ENCODE measurements at places on chromosomes 13 and 19.

GRCh38 chr19:42295831-42296525 lies 6.0 kb upstream of the PRR19 start:
- no peak for DNase-seq

- DNase-seq: no peak
Observed at GRCh38 chr13:87889254-87889653, 218.1 kb downstream of the SLITRK5 start.

DNA sequence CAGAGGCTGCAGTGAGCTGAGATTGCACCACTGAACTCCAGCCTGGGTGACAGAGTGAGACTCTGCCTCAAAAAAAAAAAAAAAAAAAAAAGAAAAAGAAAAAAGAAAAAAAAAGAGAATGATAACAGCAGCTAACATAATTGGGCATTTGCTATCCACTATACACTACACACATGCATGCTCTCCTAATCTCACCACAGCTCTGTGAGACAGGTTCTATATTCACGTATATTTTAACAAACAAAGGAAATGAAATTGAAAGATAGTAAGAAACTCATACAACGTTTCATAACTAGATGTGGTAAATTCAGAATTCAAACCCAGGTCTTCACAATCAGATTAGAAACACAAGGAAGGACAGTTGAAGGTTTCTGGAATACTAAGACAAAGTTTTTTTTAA lies 265.7 kb downstream of the DIAPH3 start:
- DNase-seq: no peak

GRCh38 chr19:13782537-13782936 lies 8.3 kb downstream of the C19orf53 start:
- no peak for DNase-seq

DNA sequence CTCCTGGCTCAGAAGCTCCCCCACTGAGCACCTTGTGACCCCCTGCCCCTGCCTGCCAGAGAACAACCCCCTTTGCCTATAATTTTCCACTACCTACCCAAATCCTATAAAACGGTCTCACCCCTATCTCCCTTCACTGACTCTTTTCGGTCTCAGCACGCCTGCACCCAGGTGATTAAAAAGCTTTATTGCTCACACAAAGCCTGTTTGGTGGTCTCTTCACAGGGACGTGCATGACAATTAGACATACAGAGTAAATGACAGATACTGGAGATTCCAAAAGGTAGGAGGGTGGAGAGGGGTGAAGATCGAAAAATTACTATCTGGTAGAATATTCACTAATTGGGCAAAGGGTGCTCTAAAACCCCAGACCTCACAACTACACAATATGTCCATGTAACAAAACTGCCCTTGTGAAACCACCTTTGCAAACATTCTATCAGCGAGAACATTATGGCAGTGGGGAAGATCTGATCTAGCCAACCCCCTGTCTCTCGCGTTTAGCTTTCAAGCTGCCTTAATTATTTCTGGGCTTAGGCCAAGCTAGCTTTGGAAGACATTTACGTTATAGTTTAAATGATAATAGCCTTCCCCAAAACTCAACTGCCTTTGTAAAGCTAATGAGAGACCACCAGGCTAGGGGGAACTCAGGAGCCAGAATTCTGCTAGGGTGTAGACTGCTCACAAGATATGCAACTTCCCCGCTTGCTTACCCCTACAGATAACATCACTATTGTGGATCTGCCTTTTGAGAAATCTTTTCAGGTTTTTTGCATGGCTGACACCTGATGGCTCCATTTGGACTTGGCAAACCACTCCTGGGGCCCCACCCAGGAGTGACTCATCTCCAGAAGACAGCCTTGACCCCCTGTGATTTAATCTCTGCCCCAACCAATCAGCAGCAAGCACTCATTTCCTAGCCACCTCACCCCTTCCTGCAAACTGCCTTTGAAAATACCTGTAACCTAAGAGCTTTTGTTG lies 1534.0 kb upstream of the SPRY2 start:
- no peak for DNase-seq

DNA sequence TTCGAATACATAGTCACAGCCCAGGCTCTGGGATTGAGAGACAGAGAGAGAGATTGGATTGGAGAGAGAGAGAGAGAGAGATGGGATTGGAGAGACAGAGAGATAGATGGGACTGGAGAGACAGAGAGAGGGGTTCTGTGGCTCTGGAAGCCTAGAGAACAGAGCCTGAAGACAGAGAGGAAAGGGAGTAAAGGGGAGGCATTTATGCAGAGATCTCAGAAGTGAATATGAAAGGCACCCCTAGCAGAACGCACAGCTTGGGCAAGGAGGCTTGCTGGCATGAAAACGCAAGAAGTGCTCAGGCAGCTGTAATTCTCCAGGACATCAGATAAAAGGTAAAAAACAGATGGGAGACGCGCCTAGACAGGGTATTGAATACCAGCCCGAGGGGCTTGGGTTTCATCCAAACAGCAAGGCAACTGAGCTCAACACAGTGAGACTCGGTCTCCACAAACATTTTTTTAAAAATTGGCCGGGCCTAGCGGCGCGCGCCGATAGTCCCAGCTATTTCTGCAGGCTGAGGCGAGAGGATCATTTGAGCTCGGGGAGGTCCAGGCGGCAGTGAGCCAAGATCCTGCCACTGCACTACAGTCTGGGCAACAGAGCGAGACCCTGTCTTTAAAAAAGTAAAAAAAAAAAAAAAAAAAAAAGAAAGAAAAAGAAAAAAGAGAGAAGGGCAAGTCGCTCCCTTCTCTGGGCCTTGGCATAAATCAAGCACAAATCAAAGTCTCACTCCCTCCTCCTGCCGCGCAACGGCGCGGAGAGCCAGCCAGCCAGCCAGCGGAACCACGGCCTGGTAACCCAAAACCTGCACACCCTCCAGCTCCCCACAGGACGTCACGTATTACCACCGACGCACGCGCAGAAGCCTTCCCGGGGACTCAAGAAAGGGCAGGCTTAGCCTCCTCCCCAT lies 774 bp upstream of the PPP2R1A start:
- DNase-seq: peak; percentile 99

DNA sequence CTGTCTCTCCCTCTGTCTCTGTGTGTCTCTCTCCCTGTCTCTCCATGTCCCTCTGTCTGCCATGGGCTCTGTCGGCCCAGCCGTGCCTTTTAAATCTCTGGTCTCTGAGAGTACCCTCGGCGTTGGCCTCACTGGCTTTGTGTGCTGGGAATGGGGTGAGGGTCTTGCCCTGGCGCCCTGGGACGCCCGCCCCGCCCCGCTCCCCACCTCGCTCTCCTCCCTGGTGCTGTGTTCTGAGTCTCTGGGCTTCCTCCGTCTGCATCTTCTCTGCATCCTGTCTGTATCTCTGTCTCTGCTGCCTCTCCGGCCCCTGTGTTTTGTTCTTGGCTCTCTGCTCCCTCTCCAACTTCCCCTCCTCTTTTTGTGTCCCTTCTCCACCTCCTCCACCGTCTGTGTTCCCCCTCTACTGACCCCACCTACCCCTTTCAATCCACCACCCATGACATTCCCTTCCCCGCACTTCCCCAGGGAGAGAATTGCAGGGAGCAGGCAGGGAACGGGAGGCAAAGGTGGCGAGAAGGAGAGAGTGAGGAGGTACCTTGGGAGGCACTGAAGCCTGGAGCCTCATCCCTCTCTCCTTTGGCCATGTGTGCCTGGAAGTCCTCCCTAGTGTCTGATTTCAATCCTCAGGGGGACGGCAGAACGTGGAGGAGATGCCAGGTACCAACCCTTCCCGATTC lies 4.0 kb upstream of the MEIS3 start:
- DNase-seq: no peak

DNA sequence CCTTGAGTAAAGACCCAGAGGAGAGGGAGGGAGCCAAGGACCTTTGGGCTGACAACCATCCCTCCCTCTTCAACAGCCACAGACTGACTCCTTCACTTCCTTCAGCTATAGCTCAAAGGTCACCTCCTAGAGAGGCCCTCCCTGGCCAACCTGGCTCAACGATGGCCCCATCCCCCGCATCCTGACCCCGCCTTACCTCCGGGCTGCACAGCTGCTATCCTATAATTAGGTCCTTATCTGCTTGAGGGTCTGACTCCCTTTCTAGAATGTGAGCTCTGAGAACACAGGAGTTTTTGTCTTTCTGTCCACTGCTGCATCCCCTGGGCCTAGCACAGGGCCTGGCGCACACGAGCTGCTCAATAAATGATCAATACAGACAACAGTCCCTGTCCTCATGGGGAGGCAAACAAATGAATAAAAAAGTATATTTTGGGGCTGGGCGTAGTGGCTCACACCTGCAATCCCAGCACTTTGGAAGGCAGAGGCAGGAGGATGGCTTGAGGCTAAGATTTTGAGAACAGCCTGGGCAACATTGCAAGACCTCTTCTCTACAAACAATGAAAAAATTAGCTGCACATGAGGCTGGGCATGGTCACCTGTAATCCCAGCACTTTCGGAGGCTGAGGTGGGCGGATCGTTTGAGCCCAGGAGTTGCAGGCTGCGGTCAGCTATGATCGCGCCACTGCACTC lies 6.6 kb upstream of the LGALS4 start:
- DNase-seq: peak; percentile 24

GRCh38 chr13:102234618-102235017 lies 167.2 kb downstream of the FGF14 start:
- no peak for DNase-seq

DNA sequence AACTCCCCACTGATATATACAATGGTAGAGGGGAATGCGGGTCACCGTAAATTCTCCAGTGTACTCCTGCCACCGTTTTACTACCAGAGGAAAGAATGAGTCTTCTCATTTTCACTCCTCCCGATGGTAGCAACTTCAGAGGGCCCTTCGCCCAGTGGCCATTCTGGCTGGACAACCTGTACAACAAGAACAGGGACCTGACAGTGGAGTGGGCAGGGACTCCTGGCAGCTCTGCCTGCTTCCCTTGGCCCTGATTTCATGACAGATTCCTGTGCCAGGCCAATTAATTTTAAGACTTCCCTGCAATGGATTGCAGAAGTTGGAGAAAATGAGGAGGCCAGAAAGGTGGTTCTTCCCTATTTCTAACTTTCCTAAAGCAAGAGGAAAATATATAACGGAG lies 148.9 kb downstream of the GPC6 start:
- DNase-seq: no peak

- DNase-seq: no peak
Observed at GRCh38 chr19:48348045-48348444, 15.7 kb downstream of the TMEM143 start.

- DNase-seq: no peak
Observed at GRCh38 chr13:21443171-21443570, 15.9 kb downstream of the ZDHHC20 start.

DNA sequence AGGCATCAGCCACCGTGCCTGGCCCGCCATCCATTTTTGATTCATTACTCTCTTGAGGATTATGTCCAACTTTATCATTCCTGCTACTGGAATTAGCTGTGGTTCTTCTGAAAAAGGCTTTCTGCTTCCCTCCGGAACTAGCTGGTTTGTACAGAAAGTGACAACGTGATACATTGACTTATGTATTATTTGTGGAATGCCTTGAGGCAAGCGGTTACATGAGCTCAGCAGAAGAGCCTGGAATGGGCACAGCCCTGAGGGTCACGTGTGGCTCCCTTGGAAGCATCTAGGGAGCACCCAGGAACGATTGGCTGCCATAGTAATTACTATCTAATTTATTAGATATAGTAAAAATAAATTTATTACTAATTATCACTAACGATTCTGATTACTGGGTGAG lies 14.4 kb upstream of the RETN start:
- no peak for DNase-seq

DNA sequence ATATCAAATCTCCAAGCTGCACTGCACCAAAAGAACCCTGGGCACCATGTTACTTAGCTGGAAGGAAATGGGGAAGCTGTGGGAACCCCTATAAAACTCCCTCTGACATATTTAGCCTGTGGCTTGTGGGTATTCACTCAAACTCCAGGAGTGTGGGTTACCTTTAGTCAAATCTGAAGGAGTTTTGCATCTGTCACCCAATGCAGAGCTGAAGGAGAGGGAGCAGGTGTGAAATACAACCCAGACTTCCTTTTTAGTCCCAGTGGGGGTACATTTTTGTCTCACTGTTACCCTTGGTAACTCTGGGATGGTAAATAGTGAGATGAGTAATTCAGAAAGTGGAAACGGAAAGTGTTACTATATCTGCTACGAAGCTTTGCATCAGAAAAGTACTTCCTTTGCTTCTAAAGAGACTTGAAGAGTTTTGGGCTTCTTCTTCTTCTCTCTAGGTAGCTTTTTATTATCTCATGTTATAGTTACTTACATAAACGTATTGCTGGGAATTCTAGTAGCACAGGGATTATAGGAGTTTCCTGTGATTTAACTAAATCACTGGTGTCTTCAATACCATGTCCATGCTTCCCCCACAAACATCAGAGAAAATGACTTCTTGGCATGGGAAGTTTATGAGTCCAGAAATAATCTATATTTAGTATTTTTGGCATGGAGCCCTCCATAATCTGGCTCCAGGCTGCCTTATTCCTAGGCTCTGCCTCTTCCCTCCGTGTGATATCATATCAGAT lies 105.9 kb downstream of the AKAP11 start:
- no peak for DNase-seq

DNA sequence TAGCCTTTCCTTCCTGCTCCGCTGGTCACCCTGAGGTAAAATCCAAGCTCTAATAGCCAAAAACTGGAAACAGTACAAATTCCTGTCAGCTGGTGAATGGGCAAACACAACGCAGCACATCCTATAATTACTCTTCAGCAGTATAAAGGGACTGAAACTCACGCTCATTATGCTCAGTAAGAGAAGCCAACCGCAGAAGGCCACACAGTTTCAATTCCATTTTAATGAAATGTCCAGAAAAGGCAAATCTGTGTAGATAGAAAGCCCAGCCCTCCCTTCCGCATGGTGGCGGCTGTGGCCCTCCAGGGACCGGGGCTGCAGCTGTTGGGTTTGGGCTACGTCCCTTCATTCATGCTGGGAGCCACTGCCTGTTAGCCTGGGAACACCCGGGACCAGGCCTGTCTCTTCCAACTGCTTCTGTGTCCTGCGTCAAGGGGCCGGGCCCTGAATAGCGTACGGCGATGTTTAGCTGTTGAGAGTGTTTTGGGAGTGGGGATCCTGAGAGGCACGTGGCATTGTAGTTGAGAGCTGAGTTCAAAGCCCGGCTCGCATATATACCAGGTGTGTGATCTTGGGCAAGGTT lies 23.5 kb downstream of the NKPD1 start:
- no peak for DNase-seq

DNA sequence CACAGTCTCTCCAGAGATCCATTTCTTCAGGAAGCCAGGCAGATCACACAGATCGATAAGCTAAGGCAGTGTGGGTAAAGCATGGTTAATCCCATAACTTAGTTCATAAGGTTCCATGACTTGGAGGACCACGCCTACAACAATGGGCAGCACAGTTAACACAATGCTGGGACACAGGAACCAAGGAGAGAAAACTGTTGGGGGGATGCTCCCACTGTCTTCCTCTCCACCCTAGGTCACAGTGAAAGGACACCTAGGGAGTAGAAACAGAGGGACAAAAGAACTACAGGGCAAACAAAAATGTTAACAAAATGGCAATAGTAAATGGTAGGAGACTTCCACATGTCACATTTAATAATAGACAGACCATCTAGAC lies 20.8 kb upstream of the ZNF181 start:
- DNase-seq: no peak

GRCh38 chr19:1624458-1624857 lies 19.2 kb upstream of the UQCR11 start:
- DNase-seq: peak; percentile 21

GRCh38 chr13:112521073-112521685 lies 66.8 kb downstream of the TUBGCP3 start:
- DNase-seq: no peak

All from right renal pelvis (tissue), 4 donors.